ENCODE measurements at places on chromosomes 7 and 10. TPM values are rescaled to one million over a fixed set of nuclear protein-coding genes. Genes with fewer than 3 reads are reported as not detected.

LEP gene
- total RNA-seq = not detected

UCN3 gene
- total RNA-seq = not detected

PIK3CG gene
- total RNA-seq = under 0.01 TPM

GCK gene
- 0.18 TPM for total RNA-seq

ABCC2 gene
- total RNA-seq = 0.36 TPM

MPLKIP gene
- 13.9 TPM for total RNA-seq

ZNF37A gene
- 10.0 TPM for total RNA-seq

Measured in IMR-90 (cell line).